CD4-positive, alpha-beta T cell treated with Interleukin-10 for 1 hour (primary cell): ENCODE measurements at places on chromosomes 16 and 17.

DNA sequence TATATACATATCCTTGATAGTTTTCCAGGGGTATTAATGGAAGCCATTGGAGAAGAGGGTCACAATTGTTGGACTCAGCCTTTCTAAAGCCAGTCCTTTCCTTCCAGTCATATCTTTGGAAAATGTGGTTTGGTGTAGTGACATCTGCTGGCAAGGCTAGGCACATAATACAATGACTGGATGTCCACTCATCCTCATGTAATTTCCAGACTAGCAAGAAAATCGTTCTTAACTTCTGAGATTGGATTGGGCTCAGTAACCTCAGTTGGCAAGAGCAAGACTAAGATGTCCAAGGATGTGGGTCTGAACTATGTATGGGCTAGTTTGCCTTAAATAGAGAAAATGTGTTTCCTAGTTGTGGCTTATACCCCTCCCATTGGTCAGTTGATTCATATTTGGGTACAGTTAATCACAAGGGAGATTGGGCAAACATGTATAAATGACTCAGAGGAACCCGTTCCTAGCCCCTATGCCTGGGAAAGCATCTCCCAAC is 8.7 kb upstream of the KAT7 start:
- peak; percentile 61 for DNase-seq

DNA sequence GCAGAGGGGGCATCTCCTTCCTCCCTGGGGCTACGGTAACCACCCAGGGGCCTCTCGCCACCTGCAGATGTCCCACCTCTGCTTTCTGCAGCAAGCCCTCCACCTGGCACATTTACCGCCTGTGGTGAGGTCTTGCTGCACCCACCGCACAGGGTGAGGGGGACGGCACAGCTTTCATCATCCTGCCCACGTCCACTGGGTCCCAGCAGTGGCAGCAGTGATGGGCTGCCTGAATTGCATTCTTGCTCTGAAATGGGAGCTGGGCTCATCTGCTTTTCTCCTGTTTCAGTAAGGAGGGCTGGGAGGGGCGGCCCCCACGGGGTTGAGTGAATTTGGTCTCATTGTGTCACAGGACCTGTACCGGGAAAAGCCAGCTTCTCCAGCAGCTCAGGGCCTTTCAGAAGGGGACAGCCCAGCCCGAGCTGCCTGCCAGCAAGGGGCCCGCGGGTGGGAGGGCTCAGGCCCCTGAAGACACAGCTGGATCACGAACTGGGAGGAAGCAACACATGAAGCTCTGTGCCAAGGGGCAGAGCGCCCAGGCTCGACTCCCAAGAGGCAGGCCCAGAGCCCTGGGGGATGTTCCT is 12.7 kb downstream of the DNAAF8 start:
- no peak for DNase-seq

DNA sequence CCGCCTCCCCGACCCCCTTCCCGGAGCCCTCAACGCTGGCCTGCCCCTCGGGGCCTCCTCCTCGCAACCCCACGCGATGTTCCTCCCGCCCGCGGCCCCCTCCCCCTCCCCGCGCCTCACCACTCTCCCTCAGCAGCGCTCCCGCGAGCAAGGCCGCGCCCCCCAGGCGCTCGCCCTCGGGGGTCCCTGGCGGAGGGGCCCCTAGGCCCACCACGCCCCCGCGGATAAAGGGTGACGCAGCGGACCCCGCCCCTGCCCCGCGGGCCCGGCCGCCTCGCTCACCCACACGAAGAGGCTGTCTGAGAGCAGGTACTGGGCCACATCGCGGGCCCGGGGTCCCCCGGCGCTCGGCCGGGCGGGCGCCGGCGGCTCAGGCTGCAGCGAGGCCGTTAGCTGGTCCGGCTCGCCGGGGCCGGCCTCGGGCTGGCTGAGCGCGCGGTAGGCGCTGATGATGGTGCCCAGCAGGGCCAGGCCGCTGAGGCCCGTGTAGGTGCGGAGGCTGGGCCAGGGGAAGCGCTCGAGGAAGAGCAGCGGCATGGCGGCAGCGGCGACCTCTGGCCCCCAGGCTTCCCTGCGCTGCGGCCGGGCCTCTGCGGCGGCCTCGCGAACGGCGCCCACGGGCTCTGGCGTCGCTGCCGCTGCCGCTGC is 430 bp downstream of the AMFR start:
- DNase-seq, result peak; percentile 38

DNA sequence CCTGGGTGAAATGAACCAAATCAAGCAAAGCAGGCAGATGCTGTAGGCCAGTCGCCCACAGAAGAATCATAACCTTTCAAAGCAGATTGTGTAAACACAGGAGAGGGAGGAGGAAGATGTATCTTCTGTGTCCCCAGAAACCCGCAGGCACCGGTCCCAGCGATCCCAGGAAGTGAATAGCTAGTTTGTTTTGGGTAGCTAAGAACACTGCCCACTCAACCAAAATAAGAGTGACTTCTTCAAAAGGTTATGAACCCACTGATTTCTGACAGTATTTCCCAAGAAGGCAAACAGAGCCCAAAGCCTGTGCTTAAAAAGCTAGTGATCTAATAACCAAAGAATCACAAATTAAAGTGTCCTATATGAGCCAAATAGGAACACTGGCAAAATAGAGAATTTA is 67.8 kb downstream of the GRIN2A start:
- no peak for DNase-seq

- DNase-seq, result peak; percentile 97
Observed at GRCh38 chr17:49739641-49740271, 24.2 kb downstream of the FAM117A start.

DNA sequence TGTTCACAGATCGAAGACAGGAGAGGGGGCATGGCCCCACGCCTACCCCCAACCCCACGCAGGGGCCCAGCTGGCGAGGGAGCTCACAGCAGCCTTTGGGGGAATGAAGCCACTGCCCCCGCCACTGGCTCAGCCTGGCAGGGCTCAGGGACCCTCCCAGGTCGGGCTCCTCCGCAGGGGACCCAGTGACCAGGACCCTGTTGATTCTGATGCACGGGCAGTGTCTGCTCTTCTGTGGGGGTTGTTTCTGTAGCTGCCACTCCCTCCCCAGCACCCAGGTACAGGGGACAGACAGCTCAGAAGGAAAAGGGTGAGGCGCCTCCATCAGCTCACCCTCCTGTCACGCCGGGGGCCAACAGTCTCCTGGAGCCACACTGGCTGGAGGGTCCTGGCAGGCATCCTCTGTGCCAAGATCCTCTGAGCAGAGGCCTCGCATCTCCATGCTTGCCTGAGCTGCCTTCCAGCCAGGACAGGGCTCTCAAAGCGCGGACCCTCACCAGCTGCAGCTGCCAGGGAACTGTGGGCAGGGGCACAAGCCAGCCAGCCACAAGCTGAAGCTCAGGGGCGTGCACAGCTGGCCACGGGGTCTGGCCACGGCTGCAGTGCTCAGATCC is 49.1 kb downstream of the ZNF778 start:
- no peak for DNase-seq

GRCh38 chr16:12416136-12416787 is 387.4 kb downstream of the CPPED1 start:
- DNase-seq, result no peak

DNA sequence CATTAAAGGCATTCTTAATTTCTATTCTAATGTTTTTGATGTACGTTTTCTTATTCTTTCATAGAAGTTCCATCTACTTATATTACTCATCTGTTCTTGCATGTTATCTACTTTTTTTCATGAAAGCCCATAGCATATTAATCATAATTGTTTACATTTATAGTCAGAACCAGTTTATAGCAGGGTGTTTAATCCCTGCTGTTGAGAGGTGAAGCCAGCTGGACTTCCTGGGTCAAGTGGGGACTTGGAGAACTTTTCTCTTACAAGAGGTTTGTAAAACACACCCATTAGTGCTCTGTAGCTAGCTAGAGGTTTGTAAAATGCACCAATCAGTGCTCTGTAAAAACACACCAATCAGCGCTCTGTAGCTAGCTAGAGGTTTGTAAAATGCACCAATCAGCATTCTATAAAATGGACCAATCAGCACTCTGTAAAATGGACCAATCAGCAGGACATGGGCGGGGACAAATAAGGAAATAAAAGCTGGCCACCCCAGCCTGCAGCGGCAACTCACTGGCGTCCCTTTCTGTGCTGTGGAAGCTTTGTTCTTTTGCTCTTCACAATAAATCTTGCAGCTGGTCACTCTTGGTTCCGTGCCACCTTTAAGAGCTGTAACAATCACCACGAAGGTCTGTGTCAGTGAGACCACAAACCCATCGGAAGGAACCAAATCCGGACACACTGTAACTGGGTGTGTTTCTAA is 120.6 kb downstream of the TANC2 start:
- DNase-seq, result no peak

- DNase-seq, result no peak
Observed at GRCh38 chr16:3465301-3465700, 21.8 kb downstream of the NAA60 start.

DNA sequence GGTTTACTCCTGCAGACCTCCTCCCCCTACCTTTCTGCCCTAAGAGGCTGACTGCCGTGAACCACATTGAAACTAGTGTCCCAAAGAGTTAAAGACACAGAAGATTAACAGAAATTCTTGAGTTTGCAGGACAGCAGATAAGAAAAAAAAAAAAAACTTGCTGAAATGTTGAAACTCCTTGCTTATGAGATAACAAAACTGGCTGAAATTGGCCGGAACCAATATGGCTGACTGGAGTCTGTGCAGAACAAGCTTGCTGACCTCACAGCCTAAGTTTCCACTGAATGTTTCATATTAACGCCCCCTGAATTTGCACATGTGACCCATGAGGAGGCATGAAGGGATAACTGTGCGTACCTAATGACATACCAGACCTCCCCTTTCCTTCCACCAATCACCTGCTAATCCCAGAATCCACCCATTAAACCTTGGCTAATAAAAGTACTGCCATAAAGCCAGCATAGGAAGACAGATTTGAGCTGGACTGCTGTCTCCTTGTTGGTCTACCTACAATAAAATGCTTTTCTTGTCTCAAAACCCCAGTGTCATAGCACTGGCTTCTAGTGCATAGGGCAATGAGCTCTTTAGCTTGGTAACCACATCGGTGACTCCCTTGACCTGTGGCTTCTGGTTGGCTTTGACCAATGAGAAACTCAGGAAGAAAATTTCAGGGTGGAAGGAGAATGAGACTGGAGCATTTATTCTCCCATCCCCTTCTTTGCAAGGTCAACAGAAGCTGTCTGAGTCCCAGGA is 80.1 kb downstream of the PMP22 start:
- DNase-seq, result no peak

DNA sequence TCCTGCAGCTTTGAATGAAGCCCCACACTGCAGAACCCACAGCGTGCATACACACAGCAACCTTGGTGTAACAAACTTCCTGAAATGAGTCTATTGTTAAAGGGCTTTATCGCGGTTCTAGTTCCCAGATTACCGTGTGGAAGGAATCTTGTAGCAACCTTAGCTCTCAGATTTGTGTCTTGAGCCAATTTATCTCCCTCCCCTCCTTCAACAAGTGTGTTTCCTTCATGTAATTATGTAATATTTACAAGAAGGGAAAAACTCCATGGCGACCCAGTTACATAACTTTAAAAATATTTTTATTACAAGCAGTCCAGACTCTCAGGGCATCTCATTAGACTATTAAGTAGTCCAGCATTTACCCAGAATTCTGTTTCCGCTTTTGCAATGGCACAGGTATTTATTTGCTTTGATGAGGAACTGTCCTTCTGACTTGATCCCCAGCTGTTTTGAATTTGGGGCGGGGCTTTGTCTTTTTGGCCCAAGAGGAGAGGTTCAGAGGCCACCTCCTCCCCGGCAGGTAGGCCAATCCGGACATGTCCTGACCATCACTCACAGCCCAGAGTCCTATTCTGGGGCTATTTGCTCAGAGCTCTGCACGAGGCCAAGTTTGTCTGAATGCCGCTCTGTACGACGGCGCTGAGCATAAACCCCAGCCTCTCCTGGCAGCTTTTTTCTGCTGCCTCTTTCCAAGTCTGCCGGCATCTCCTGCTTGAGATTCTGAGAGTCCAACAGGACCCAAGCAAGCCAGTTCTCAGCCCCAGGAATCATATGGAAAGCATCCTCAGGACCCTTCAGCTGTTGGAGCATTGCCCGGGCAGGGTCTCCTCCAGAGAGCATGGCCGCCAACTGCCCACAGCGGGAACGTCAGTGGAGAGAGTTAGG is 35.6 kb downstream of the CLEC16A start:
- no peak for DNase-seq

- peak; percentile 19 for DNase-seq
Observed at GRCh38 chr17:35289222-35289621, 46.4 kb downstream of the SLFN5 start.

- DNase-seq, result no peak
Observed at GRCh38 chr17:50218071-50218759, 16.8 kb upstream of the COL1A1 start.

- no peak for DNase-seq
Observed at GRCh38 chr16:13336335-13336734, 434.9 kb downstream of the SHISA9 start.

GRCh38 chr17:40550608-40551007 is 14.7 kb downstream of the CCR7 start:
- no peak for DNase-seq

DNA sequence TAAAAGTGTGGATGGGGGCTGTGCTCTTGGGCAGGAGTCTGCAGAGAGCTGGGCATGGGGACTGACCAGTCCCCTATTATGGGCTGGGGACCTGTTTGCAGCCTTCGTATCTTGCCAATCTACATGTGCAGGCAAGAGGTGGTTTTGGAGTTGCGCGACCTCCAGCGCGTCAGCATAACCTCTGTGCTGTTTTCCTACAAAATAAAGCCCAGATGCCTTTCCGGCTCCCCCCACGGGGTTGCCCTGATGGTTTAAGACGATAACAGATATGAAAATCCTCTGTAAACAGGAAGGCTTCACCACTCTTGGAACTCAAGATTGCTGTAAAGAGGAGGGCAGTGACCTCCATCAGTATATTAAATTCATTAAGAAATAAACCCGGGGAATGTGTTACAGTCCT is 16.5 kb upstream of the SPPL2C start:
- DNase-seq, result no peak

DNA sequence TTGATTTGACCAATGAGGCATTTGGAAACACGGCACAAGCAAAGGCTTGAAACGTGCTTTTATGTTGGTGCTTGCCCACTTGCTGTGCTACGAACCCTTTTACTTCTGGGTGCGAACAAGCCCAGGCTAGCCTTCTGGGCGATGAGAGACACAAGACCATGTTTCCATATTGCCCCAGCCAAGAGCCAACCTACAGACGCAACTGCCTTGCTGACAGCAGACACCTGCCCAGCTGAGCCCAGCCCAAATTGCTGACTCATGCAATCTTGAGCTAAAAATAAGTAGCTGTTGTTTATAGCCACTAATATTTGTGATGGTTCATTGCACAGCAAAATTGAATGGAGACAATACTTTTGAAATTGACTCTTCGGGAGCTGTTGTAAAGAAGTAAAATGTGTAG is 464.5 kb downstream of the WWOX start:
- DNase-seq, result no peak

DNA sequence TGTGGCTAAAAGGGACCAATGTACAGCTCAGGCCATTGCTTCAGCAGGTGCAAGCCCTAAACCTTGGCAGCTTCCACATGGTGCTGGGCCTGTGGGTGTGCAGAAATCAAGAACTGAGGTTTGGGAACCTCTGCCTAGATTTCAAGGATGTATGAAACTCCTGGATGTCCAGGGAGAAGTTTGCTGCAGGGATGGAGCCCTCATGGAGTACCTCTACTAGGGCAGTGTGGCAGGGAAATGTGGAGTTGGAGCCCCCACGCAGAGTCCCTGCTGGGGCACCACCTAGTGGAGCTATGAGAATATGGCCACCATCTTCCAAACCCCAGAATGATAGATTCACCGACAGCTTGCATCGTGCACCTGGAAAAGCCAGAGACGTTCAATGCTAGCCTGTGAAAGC is 13.0 kb downstream of the EFCAB5 start:
- DNase-seq, result no peak
